ENCODE measurements at places on chromosomes 6 and 20.

GRCh38 chr6:145627451-145627850 lies 107.9 kb downstream of the EPM2A start:
- no peak for DNase-seq

GRCh38 chr6:33091957-33092356 lies 16.2 kb downstream of the HLA-DPB1 start:
- DNase-seq, result no peak

DNA sequence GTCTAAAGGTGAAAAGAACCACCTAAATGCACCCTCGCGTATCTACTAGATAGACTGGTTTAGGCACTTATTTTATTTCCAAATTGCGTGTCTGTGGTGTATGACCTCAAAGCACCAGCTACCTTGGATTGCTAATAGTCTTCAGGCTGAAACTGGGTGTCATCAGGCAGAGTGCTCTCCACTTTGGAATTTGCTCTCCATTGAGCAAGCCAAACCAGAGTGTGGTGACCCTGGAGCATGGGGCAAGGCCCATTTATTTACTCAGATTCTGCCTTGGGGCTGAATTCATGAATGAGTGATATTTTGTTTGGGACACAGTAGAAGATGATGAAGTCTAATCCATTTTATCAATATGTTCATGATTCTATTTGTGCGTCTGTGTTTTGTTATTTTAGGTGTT lies 812.8 kb upstream of the SLC35B3 start:
- no peak for DNase-seq

GRCh38 chr6:145278163-145278807 lies 457.0 kb downstream of the EPM2A start:
- no peak for DNase-seq

DNA sequence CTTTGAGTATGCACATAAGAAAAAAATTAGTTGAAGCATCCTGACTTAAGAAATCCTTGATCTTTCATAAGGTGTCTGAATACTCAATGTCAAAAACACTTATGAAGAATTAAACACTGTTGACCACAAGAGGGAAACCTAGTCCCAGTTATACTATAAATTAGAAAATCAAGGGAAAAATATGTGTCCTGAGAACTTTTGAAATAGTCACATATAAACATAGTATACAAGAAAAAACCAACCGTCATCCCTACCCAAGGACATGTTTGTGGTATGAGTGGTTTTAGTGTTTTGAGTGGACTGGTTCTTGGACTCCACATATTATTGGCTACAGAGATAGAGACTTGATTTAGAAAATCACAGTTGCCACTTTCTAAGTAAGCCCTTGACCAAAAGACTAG lies 7.6 kb upstream of the HLA-DRA start:
- no peak for DNase-seq

DNA sequence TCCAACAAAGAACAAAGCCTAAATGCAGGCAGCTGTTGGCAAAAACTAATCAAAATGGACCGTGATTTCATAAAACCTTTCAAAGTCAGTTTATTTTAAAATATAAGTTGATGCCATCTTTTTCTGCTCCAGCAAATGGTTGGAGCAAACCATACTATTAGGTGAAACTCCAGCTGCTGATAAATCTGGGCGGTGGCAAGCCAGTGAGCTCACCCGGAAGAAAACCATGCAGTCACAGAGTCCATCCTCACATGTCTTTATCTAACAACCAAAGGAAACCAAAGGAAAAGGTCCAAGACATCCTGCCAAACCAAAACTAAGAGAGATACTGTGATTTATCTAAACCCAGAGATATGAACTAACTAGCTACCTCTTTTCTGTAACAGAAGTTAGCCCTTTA lies 72.6 kb downstream of the HIVEP2 start:
- no peak for DNase-seq
